ENCODE measurements at places on chromosomes 5 and 9. TPM values are rescaled to one million over a fixed set of nuclear protein-coding genes. Genes with fewer than 3 reads are reported as not detected.

Gene GGTA1
- total RNA-seq = 15.1 TPM

Gene TMC1
- 0.12 TPM for total RNA-seq

Gene PCDHGB7
- 9.2 TPM for total RNA-seq

Gene SOHLH1
- not detected for total RNA-seq

Gene TMEM167A
- 51.9 TPM for total RNA-seq

Gene ANKRD18A
- 0.48 TPM for total RNA-seq

Gene CYLC2
- total RNA-seq = not detected

Gene NMUR2
- not detected for total RNA-seq

Gene RPP25L
- 13.3 TPM for total RNA-seq

Gene PCDHA7
- total RNA-seq = 0.69 TPM

Gene RIGI
- total RNA-seq = 5.8 TPM

Gene OR2Y1
- not detected for total RNA-seq

Gene SLC25A51
- total RNA-seq = 57.6 TPM

Gene IFNA21
- total RNA-seq = not detected

Gene C1QTNF3
- 3.3 TPM for total RNA-seq

Gene C8G
- total RNA-seq = not detected

Gene ANKRD34B
- total RNA-seq = not detected

Gene OR1J2
- not detected for total RNA-seq

Gene GABRB2
- total RNA-seq = 1.9 TPM

Gene GPR21
- total RNA-seq = 2.3 TPM

Gene TEX10
- 36.7 TPM for total RNA-seq

Gene UBE2QL1
- total RNA-seq = 0.74 TPM

Gene OTULIN
- total RNA-seq = 31.6 TPM

Gene ENTPD8
- not detected for total RNA-seq

Gene SH3PXD2B
- total RNA-seq = 29.3 TPM

Gene EDIL3
- total RNA-seq = 4.4 TPM

Gene PCDHB10
- 0.96 TPM for total RNA-seq

Gene CARD9
- 3.0 TPM for total RNA-seq
